CMK (cell line): ENCODE measurements at places on chromosomes 11 and 22.

- DNase-seq = no peak
These were observed 46.2 kb downstream of the AP2A2 start for GRCh38 chr11:971731-972365.

- DNase-seq = no peak
These were observed 128.1 kb upstream of the SPON1 start for GRCh38 chr11:13834463-13834862.

DNA sequence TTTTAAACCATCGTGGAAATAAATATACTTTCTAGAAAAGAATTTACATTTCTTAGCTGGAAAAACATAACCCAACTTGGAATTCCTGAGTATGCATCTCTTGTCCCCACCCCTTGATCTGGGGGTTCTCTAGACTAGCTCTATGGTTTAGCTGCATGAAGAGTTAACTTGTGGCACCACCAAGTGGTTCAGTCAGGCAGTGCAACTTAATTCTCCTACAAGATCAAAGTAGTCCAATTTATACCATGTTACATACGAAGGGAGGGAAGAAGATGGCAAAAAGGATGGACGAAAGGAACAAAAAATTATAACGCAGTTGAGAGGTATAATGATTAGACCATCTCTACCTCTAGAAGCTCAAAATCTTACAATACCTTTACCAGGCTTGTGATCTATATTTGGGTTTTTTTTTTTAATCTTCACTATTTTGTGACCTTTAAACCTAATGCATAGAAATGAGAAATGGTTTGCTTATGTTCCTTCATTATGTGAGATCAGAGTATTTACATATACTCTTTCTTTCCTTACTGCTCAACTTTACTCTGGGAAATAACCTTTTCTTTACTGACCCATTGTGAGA is 28.5 kb upstream of the ALKBH3 start:
- peak; percentile 22 for DNase-seq

DNA sequence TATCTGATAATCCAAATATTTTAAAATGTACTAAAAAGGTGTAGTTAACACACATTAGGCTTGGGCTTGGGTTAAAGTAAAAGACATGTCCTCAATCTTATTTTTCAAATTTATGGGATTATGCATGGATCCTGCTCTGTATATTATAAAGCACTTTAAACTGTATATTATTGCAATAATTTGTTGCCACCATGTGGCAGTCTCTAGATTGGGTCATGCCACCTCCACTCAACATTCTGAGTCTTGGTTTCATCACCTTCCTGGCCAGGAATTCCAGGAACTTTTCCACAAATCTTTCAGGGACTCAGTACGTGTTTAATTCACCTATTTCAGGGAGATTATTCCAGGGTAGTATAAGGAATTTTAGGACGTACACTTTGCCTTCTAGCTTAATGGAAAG is 695.5 kb downstream of the FAM181B start:
- no peak for DNase-seq

- no peak for DNase-seq
These were observed 219.7 kb downstream of the BARX2 start for GRCh38 chr11:129595038-129595962.

GRCh38 chr11:44899959-44900358 is 50.7 kb downstream of the TP53I11 start:
- peak; percentile 79 for DNase-seq

DNA sequence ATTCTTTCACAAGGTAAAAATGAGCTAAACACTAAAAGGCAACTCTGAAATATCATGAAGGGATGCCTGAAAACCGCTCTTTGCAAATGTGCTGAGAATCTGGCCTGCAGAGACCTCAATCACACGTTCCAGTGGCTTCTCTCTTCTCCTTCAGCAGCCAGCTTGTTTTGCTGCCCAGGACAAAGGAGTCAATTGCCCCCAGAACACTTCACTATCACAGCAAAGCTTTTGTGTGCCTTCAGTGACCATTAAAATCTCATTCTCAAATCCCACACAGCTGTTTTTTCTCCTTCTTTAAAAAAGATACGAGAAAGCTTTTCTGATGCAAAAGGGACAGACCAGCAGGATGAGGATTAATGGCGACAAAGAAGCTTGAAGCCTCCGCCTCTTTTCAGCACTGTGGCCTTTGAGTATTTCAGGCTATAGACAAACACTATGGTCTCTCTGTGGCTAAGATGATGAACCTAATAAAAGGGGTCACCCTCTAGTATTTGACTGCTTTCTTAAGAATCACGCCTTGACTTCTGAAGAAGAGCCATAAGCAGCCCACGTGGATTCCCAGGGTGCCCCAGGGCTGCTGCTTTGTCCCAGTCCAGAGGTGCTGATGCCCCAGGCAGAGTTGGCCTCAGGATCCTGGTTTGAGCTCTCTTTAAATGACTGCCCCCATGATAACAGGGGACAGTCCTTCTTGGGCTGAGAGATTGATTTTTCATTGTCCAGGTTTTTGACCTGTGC is 33.4 kb upstream of the NRIP3 start:
- no peak for DNase-seq

- DNase-seq = peak; percentile 35
These were observed 288.5 kb downstream of the KIRREL3 start for GRCh38 chr11:126711977-126712625.

GRCh38 chr11:78231962-78232501 is 43.3 kb downstream of the USP35 start:
- DNase-seq = no peak

DNA sequence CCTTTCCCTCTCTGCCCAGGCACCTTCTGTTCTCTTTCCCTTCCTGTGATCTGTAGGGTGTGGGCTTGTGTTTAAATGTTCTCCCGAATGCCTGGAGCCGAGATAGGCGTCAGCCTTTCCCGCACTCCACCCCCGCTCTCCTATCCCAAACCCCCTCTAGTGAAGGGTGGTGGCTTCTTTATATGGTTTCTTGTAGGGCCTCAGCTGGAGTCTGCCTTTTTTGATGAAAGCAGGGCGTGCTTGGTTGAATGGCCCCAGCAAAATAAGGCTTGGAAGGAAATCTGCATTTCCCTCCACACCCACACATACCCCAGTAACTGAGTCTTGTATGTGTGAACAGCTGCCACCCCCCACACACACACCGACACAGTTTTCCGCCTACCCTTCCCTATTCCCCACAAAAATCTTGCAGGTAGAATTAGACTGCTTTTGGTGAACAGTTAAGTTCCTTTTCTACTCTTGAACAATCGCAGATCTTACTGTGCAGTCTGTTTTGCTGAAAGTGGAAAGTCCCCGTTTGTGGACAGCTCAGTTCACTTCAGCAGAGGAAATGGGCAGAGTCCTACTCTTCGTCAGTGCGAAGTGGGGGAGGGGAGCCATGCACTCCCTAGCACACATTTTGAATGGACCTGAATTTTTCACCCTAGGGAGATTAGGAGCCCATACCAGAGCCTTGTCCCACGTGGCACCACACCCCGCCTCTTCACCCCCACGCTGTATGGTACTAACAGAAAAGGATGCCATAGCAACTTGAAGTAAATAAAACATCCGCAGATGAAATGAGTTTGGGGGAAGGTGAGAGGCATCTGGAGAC is 25.5 kb upstream of the GRK2 start:
- peak; percentile 65 for DNase-seq

DNA sequence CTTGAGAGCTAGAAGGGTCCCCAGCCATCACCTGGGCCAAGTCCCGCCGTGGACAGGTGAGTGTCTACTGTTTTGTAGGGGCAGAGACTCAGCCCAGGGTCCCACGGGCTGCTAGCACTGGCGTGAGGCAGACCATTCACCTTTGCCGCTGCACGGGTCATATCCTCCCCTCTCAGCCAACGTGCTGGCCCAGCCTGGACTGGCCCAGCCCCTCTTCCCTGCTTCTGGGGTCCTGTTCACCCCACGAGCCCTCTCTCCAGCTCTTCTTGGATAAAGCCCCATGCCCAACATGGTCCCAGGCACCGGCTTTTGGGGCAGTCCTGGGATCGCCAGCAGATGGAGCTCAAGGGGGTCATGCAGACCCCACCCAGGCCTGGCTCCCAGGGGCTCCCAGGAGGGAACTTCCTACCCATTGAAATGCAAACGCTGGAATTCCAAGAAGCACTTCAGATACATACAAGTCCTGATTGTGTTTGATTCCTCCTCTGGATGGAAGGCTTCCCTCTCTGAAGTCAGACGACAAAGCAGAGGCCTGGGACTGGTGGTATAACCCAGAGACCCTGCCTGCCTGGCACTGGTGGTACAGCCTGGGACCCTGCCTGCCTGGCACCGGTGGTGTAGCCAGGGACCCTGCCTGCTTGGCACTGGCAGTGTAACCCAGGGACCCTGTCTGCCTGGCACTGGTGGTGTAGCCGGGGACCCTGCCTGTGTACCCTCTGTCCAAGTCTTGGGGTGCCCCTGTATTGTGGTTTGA is 8.9 kb upstream of the SEPTIN5 start:
- DNase-seq = no peak

DNA sequence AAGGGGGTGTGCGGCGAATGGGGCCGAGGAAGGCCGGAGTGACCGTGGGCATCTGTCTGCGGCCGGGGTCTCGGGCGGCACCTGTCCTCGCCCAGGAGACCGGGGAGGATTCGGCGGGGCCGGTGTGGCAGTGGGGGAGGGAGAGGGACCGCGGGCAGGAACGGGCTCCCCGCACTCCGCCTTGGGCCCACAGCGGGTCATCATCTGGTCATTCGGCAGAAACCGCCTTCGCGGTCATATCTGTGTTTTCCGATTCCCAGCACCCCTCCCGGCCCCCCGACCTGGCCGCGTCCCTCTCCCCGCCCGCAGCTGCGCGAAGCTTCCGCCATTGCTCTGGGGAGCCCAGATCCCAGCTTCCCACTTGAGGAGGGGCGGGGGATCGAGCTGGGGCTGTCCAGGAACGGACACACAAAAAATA is 824 bp upstream of the CBX6 start:
- no peak for DNase-seq

DNA sequence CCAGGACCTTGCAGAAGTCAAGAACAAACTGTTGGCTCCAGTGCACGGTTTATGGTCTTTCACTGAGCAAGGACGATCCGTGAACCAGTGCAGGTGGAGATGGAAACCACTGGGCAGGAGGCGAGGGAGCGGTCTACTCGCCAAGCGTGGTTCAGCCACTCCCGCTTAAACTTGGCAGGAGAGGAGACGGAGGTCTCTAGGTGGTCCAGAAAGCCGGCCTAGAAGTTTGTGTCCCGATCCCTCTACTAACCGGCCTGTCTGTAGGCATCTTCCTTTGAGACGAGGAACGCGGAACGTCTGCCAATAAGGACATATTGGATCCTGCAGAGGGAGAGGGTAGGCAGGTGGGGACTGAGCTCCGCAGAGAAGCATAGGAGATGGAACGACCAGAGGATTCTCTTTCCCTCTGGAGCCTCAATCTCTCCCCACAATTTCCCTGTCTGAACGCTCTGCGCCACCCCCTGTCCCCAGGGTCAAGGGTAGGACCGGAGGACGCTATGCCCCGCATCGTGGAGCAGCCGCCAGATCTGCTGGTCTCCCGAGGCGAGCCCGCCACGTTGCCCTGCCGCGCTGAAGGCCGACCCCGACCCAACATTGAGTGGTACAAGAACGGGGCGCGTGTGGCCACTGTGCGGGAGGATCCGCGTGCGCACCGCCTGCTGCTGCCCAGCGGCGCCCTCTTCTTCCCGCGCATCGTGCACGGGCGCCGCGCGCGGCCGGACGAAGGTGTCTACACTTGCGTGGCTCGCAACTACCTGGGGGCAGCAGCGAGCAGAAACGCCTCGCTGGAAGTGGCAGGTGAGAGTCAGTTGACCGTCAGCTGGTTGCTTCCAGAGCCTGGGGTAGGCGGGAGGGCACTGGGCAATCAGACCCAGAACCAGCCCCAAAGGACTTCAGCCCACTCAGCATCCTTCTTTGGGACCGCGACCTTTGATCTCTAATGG is 3.4 kb downstream of the ROBO3 start:
- no peak for DNase-seq

DNA sequence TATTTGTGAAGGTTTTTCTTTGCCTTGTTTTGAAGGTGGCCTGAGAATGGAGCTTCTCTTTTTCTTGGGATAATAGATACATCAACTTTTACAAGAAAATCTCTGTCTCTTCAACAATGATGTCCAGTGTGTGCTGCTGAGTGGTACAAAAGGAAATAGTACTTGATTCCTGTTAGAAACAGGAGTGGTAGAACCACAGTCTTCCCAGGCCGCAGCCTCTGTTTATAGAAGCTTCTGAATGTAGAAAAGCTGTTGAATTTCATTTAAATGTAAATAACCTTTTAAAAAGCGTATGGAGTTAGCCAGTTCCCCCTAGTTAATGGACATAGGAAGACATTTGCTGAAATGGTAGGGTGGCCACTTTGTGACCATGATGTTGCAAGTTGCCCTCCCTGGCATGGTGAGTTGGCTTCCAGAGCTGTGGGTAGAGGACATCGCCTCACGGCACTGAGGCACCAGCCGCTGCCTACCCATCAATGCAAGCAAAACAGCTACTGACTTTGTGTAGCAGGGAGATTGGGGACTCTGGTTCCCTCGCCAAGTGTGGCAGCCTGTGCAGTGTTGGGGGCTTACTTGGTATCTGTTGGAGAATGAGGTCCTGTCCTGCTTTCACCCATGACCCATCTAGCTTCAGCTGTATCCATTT is 31.6 kb downstream of the C11orf91 start:
- DNase-seq = no peak

DNA sequence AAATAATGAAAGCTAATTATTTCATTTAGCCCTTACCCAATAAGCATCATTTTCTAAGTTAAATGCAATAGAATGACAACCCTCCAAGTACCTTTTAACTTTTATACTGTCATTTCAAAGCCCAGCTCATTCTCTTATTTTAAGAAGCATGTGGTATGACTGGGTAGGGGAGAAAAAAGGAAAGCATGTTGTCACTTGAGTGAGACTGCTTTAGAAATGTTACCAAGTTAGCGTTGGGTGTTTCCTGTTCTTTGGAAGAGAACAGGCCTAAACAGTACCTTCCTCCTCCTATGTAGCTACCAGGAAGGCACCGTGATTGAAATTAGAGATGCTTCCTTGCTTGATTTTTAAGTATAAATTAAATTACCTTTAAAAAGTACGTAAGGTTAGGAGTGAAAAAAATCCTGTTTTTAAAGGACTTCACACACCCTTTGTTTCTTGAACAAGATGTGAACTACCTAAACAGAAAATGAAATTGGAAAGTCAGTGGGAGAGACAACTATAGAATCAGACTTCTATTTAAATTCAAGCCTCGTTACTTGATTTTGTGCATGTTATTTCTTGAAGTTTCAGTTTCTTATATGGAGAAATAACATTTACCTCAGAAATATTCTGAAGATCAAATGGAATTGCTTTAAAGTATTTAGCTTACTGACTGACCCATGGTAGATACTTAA is 741 bp upstream of the CNTF start:
- DNase-seq = no peak

DNA sequence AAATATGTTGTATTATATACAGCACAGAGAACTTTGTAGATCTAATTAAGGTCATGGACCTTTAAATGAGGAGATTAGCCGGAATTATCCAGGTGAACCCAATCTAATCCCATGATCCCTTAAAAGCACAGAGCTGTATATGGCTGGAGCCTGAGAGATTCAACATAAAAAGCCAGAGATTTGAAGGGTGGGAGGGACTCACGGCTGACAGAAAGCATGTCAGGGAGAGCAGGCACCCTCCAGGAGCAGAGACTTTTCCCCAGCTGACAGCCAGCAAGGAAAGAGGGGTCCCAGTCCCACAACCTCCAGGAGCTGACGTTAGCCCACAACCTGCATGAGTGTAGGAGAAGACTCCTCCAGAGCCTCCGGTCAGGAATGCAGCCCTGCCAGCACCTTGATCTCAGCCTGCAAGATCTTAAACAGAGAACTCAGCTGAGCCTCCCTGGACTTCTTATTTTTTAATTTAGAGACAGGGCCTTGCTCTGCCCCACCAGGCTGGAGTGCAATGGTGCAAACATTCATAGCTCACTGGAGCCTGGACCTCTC is 20.0 kb upstream of the ADA2 start:
- no peak for DNase-seq
